ENCODE measurements at places on chromosomes 2 and 18.

DNA sequence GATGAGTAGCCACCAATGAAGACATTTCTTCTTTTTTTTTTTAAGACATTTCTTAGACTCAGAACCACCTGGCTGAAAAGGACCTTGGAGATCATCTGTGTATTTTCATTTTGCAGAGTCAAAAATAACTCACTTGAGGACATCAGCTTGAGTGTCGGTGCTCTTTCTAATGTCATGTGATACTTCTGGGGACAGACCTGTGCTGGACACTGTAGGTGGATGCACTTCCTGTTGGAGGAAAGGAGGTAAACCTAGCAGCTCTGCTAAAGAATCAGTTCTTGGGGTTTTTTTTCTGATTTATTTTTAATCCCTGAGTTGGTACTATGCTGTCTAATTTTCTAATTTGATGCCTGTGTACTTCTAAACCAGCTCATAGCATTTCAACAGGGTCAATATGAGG lies 283.9 kb upstream of the CRIM1 start:
- no peak for DNase-seq

DNA sequence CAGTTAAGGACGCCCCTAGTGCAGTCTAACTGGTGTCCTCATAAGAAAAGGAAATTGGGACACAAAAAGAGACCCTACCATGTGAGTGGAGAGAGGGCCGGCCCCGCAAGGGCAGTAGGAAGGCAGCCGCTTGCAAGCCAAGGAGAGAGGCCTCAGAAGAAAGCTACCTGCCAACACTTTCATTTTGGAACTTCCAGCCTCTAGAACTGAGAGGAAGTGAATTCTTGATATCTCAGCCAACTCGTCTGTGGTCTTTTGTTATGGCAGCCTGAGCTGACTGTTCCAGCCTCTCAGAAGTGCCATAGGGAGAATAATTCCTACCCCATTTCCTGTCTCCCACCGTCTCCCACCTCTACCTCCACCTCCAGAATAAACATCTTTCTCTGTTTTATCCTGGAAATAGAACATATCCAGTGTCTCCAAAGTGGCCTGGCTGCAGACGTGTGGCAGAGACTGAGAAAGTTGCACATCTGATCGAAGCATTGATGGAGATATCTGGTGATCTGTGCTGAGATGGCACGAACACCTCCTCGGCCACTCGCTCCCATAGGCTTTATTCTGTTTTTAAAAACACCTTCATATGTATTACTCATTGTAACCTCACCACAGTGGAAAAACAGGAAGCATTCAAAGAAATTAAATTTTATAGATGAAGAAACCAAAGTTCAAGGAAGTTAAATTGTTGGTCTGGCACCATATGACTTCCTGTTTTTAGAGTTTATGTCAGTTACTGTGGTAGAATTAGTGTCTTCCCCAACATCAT lies 39.5 kb upstream of the MARCO start:
- no peak for DNase-seq

GRCh38 chr2:17232776-17233556 lies 285.3 kb downstream of the RAD51AP2 start:
- DNase-seq: no peak

- DNase-seq: peak; percentile 31
Observed at GRCh38 chr2:134039912-134040581, 213.8 kb upstream of the MGAT5 start.

GRCh38 chr2:113818382-113818951 lies 62.0 kb upstream of the SLC35F5 start:
- no peak for DNase-seq

- no peak for DNase-seq
Observed at GRCh38 chr2:184498936-184499335, 99.4 kb upstream of the ZNF804A start.

All from GM12878 (cell line).